ENCODE measurements at places on chromosomes 2 and 18. TPM values are rescaled to one million over a fixed set of nuclear protein-coding genes. Genes with fewer than 3 reads are reported as not detected.

DNA sequence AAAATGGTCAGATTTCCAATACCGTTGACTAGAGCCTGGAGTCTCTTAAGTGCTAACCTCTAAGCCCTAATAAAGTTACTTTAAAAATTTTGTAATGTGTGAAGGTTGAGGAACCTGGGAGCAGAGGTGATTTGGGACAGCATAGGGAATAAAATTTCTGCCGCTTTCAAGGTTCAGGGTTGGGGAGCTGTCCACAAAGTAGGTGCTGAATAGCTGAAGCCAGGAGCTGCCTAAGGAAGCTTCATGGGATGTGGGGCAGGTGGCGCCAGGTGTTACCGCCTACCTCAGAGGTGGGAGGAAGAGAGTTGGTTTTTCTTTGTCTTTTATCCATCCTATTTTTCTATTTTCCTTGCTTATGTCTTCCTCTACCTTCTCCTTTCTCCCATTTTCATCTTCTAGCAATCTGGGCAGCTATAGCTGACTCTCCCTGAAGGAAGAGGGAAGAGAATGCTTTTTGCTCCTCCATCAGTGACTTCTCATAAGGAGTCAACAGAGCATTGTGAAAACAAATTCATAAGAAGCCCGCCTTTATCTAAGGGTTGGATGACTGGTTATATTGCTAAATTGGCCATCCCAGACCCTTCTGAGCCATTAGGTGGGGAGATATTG lies 178.7 kb downstream of the CLIP4 start:
- DNase-seq, result no peak
- no peaks in the 10 kb centered on the region for H3K4me1 ChIP-seq
- no peak overlapping the region for H3K27ac ChIP-seq

- no peaks in the 10 kb centered on the region for H3K27me3 ChIP-seq
- H3K27ac ChIP-seq, result no peak overlapping the region
- no peak for DNase-seq
- no peak overlapping the region for H3K4me3 ChIP-seq
Measured at GRCh38 chr2:67755156-67755882, 307.5 kb downstream of the C1D start.

DNA sequence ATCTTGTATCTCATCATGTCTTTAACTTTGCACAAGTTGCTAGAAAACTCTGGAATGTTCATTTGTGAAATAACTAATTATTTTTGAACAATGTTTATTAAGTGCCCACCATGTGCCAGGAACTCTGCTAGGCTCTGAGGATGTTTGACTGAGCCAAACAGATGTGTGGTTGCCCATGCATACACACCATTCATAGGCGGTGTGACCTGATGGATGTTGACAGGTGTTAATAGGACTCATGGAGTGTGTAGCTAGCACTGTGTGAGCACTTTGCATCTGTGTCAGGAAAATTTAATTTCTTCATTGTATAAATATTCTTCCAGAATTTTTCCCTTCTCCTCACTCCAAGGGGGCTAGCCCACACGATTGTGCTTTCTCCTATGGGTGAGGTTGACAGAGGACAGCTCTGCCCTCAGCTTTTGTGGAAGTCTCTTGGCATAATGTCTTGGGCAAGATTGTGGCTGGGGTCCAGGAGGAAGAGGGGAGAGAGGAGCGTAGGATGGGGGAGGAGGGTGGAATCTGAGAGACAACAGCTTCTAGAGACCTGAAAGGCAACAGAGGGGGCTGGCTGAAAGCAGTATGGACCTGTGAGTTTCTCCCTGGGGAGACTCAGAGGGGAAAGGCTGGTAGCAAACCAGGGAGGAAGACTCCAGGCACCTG lies 214.6 kb upstream of the CXCR4 start:
- no peak overlapping the region for H3K27ac ChIP-seq
- H3K36me3 ChIP-seq, result no peaks in the 10 kb centered on the region
- no peaks in the 10 kb centered on the region for H3K27me3 ChIP-seq
- peaks cover 3% of the 10 kb centered on the region for H3K4me1 ChIP-seq
- H3K4me3 ChIP-seq, result no peak overlapping the region

ZNF521 gene
- 12.7 TPM for total RNA-seq

DNA sequence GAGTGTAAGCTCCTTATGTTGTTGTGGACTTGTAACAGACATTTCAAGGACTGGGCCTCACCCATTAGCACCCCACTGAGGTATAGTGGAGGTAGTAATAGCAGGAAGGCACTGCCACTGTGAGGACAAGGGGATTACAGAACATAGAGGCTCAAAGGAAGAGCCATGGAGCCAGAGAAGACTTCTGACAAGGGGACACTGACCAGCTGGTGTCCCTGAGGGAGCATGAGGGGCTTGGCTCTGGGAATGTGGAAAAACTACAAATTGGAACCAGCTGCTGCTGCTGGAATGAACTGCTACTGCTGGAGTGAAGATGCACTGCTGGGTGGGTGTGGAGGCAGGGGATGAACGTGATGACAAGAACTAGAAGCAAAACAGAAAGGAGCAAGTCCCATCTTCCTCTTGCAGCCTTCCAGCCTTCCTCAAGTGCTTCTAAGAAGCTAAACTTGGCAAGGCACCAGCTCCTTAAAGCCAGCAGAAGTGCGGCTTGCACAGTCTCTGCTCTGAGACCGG lies 167.3 kb upstream of the NOSTRIN start:
- peaks cover 31% of the 10 kb centered on the region for H3K4me1 ChIP-seq
- no peak overlapping the region for H3K27ac ChIP-seq
- H3K36me3 ChIP-seq, result no peaks in the 10 kb centered on the region
- no peaks in the 10 kb centered on the region for H3K27me3 ChIP-seq
- DNase-seq, result no peak

DNA sequence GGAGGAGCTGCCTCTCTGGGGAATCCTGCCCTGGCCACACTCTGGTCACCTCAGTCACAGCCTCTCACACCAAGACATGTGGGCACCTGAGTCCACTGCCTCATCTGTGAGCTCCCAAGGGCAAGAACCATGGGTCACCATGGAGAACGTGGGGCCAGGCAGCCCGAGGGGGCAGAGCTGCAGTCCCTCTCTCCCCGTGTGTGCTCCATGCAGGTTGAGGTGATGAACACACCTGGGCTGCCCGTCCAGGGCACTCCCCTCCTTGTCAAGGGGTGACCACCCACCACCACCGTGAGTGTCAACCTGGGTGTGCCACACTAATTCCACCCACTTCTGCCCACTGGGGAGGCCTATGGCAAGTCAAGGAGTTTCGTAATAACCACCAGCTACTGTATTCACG lies 159.6 kb upstream of the RAB6C start:
- no peaks in the 10 kb centered on the region for H3K27me3 ChIP-seq
- H3K4me3 ChIP-seq, result no peak overlapping the region
- H3K4me1 ChIP-seq, result no peaks in the 10 kb centered on the region
- H3K36me3 ChIP-seq, result no peaks in the 10 kb centered on the region
- DNase-seq, result no peak

GRCh38 chr2:170733798-170734600 lies 18.9 kb downstream of the SP5 start:
- DNase-seq, result no peak
- no peaks in the 10 kb centered on the region for H3K4me1 ChIP-seq
- peaks cover 3% of the 10 kb centered on the region for H3K27me3 ChIP-seq
- no peak overlapping the region for H3K27ac ChIP-seq

RFTN2 gene
- 4.3 TPM for total RNA-seq

DNA sequence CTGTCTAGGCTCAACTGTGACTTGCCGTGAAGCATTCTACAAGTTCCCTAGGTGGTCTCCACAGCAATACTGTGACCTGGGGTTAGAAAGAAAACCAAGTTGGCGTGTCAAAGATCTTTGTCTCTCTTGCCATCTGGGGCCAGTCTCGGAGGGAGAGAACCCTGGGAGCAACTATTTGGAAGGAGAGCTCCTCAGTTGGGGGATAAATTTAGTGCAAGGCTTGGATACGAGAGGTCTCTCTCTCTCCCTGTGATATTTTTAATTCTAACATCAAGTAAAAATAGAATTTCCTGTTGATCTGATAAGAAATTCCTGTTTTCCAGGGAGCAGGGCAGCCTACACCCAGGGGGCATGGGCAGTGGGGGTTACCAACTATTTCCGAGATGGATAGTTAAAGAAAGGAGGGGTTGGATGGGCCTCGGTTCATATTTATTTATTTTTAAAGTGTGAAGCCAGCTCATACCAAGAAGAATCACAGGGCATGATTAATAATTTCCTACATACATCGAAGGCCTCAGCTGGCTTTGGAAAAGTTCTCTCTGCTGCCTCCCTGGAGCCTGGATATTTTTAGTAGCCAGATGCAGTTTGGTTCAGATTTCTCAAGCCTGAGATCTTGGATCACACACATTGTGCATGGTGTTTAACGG lies 62.8 kb downstream of the EHD3 start:
- peaks cover 15% of the 10 kb centered on the region for H3K4me1 ChIP-seq
- H3K27ac ChIP-seq, result peak overlapping the region; percentile 6
- DNase-seq, result no peak
- H3K27me3 ChIP-seq, result no peaks in the 10 kb centered on the region
- no peak overlapping the region for H3K4me3 ChIP-seq

DNA sequence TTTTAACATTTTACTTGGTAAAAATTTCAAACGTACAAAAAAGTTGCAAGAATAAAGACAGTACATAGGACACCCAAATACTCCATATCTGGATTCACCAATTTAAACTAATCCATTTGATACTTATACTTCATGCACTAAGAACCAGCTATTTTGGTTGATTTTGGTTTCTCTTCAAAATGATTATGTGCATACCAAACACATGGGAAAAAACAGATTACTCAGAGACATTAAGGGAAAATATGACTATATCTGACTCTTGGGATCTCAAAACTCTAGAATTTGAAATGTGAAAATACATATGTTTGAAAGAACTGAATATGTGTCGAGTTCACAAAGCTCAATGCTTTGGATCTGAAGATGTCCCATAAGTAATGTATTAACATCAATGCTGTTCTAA lies 15.5 kb upstream of the MALL start:
- no peaks in the 10 kb centered on the region for H3K4me1 ChIP-seq
- H3K27me3 ChIP-seq, result no peaks in the 10 kb centered on the region
- no peak overlapping the region for H3K4me3 ChIP-seq
- no peaks in the 10 kb centered on the region for H3K36me3 ChIP-seq

- no peak for DNase-seq
- no peak overlapping the region for H3K4me3 ChIP-seq
- H3K27ac ChIP-seq, result peak overlapping the region; percentile 71
- H3K36me3 ChIP-seq, result peaks cover 30% of the 10 kb centered on the region
- H3K27me3 ChIP-seq, result no peaks in the 10 kb centered on the region
- H3K4me1 ChIP-seq, result peaks cover 19% of the 10 kb centered on the region
Measured at GRCh38 chr2:218501665-218502064, 66.5 kb downstream of the USP37 start.

- H3K27ac ChIP-seq, result no peak overlapping the region
- no peaks in the 10 kb centered on the region for H3K27me3 ChIP-seq
- no peak overlapping the region for H3K4me3 ChIP-seq
- no peaks in the 10 kb centered on the region for H3K4me1 ChIP-seq
- no peak for DNase-seq
Measured at GRCh38 chr2:238415036-238415764, 11.5 kb upstream of the ASB1 start.

TRIM43 gene
- total RNA-seq, result not detected

HAAO gene
- 6.1 TPM for total RNA-seq

SLC11A1 gene
- total RNA-seq, result 419 TPM

- no peak overlapping the region for H3K27ac ChIP-seq
- H3K27me3 ChIP-seq, result no peaks in the 10 kb centered on the region
- H3K4me3 ChIP-seq, result no peak overlapping the region
- no peaks in the 10 kb centered on the region for H3K36me3 ChIP-seq
- H3K4me1 ChIP-seq, result peaks cover 6% of the 10 kb centered on the region
Measured at GRCh38 chr2:17851731-17852585, 26.5 kb upstream of the KCNS3 start.

OTOF gene
- total RNA-seq, result 0.35 TPM

LYPD1 gene
- total RNA-seq, result 1.5 TPM

SCYGR4 gene
- not detected for total RNA-seq

DNA sequence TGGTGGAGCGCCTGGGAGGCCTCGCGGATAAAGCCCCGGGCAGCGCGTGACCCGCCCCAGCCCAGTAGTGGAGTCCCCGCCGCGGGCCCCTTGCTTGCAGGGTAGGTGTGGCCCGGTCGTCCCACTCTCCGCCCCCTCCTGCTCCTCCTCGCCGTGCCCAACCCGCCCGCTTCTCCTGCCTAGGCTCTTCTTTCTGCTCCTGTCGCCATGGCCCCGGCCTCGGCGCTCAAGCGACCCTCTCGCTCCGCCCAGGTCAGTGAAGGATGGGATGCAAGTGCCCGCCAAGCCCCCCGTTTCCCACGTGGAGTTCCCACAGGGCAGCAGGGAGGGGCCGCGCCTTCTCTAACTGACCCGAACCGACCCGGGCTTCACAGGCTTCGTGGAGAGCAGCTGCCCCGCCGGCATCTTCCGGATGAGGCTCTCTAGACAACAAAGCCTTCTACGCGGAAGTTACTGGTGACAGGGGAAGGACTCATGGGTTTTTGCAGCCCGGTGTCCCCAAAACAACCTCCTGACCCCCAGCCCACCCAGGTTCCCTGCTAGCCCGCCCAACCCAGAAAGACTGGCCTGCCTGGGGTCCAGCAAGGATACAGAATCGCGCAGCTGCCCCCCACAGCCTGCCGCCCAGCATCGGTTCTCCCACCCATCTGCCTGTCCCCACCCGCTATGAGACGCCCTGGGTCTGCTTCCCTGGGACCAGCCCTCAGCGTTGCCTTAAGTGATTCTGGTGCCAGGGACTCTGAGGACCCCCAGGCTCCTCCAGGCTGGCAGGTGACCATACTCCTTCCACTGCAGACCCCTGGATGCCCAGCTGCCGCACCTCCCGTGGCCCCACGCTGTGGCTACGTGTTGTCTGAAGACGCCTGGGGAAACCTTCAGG lies 32.8 kb downstream of the TTC32 start:
- peak; percentile 71 for DNase-seq
- no peaks in the 10 kb centered on the region for H3K27me3 ChIP-seq
- no peak overlapping the region for H3K27ac ChIP-seq
- peaks cover 5% of the 10 kb centered on the region for H3K4me1 ChIP-seq
- peak overlapping the region; percentile 58 for H3K4me3 ChIP-seq
- H3K36me3 ChIP-seq, result no peaks in the 10 kb centered on the region

IL36A gene
- not detected for total RNA-seq

B3GNT7 gene
- total RNA-seq, result 80.0 TPM

DNA sequence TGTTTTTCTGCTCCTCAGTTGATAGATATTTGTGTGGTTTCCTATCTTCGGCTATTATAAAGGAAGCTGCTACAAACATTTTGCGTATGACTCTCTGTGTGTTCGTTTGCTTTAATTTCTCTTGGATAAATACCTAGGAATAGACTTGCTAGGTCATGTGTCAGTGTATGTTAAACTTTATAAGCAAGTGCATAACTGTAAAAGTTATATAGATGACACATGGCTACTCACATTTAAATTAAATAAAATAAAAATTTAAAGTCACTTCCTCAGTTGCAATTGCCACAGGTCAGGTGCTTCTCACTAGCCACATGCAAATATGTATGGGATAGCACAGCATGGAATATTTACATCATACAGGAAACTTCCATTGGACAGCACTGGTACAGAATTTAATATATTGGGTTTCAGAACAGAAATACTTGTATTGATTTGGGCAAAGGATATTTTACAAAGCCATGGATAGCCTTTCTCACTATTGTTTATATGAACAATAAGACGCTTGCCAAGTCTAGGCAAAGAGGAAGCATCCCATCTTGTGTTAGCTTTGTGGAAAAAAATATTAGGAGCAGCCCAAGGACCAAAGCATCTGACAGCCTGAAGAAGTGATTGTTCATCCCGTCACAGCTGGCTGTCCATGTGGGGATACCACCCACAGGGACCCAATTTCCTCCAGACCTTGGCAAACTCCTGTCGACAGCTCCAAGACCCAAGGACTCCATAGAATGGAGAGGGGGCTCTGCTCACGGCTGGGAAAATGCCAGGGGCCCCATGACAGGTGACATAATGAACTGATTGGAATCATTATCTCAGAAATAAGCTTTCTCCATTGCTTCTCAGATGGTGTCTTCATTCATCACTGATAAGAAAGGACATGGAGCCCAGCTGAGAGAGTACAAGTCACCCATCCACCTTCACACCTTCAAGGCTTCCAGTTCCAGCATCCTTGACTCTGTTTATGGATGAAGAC lies 196.7 kb downstream of the SH3BP4 start:
- no peaks in the 10 kb centered on the region for H3K27me3 ChIP-seq
- no peak for DNase-seq

All from lower lobe of right lung (tissue), 2 donors.